ENCODE measurements at places on chromosomes 4 and X.

GRCh38 chr4:145483514-145483913, 1.9 kb downstream of the SMAD1 start:
- no peak for DNase-seq

- DNase-seq: no peak
Observed at GRCh38 chr4:170776983-170777382, 687.2 kb upstream of the AADAT start.

DNA sequence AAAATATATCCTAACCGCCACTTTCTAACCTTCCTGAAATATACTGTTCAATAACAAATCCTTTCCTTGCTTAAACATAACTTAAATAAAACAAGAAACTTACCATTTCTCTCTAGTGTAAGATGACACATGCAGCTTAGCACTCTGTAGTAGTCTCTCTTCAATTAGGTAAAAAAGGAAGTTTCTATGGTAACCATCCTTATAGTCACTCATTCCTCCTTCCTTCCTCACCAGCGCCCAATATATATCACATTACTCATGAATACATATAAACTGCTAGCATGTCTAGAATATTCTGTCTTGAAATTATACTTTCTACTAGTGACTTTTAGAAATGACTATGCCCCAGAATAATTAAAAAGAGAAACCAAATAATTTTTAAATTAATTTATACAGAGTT, 112.2 kb downstream of the SNCA start:
- no peak for DNase-seq

- no peak for DNase-seq
Observed at GRCh38 chr4:120452001-120452400, 385.4 kb upstream of the MAD2L1 start.

Measured in stimulated activated CD8-positive, alpha-beta memory T cell treated with anti-CD3 and anti-CD28 coated beads, Interleukin-4, amount 100 ng/mL, for 1 hour (primary cell).